ENCODE measurements at places on chromosomes 16 and 17.

DNA sequence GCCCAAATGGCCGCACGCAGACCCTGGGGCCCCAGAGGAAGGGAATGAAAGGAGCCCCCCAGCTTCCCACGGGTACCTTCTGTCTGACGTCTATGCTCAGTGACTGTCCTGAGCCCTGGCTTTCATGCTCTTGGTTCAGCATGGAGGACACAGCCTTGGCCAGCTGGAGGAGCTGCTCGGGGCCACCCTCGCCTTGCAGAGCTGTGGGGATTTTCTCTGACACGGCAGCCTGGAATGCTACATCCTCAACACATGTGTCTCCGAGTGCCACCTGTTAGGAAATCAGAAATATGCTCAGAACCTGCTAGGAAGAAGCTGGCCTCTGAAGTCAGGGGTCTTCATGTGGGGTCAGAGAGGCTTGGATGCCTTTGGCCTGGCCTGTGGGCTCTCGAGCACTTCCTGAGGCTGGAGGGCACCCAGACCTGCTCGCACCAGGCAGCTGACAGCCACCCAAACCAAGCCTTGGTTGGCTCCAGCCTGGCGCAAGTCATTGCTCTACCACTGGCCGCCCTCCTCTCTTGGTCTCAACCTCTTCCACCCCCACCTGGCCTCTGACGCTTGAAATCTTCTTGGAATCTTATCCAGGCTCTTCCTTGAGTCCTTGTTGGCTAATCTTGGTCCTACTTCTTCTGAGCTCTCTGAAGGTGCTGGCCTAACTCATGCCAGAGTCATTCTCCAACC lies 63.7 kb upstream of the BCO1 start:
- no peak for DNase-seq

DNA sequence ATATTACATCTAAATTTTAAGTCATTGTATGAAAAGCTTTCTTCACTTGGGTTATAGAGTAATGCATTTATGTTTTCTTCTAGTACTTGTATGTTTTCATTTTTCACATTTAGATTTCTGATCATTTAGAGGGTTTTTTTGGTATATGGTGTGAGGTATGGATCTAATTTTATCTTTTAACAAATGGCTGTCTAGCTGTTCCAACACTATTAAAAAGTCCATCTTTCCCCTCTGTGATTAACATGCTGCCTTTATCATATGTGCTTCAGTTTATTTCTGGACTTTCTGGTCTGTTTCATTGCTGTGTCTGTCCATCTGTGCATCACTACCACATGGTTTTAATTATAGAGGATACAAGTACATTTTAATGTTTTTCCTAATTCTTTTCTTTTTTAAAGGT lies 163.8 kb downstream of the MYO1D start:
- no peak for DNase-seq

- peak; percentile 29 for DNase-seq
Measured at GRCh38 chr17:66373944-66374817, 71.8 kb downstream of the PRKCA start.

DNA sequence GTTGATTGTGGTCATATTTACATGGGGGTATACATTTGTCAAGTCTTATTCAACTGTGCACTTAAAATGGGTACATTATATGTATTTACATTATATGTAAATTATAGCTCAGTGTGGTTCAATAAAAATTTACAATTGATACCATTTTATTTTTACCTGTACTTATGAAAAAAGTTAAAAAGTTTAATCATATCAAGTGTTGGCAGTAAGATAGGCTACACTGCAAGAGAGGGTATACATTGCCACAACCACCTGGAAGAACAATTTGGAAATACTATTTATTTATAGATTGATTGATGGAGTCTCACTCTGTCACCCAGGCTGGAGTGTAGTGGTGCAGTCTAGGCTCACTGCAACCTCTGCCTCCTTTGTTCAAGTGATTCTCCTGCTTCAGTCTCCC lies 453.3 kb downstream of the XYLT1 start:
- DNase-seq = no peak

- no peak for DNase-seq
Measured at GRCh38 chr17:77163001-77163400, 22.2 kb downstream of the SEC14L1 start.

- no peak for DNase-seq
Measured at GRCh38 chr17:45307290-45308015, 9.4 kb downstream of the MAP3K14 start.
